HAP-1 (cell line): ENCODE measurements at places on chromosomes 12 and 14.

GRCh38 chr12:53951577-53952334 is 2.9 kb upstream of the HOXC12 start:
- no peak for DNase-seq

DNA sequence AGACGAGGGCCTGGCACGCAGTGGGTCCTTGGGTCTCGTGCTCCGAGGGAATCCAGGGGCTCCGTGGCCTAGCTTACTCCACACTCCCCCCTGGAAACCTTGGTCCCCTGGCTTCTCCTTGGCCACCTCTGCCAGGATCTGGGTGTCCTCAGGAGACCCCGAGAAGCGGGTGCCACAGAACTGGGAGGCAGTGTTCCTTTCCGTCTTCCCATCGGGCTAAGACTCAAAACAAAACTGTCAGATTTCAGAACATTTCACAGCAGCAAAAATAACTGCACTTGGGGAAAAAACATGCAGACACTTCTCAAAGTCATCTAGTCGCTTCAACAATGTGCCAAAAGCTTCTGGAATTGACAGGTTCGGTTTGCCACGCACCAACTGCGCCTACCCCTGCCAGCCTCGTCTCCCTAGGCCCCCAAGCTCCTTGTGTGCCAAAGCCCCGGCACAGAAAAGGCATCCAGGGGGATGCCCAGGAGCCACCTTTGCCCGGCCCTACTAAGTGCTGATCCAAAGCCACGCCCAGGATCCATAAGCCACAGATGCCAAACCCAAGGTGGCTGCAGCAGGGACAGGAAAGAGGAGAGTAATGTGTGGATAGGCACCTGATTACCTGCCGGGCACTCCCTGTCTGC is 58.4 kb upstream of the DIO3 start:
- DNase-seq = no peak

GRCh38 chr14:65972346-65972870 is 513.8 kb upstream of the CCDC196 start:
- no peak for DNase-seq

GRCh38 chr12:86186449-86186848 is 69.7 kb downstream of the MGAT4C start:
- DNase-seq = peak; percentile 16

DNA sequence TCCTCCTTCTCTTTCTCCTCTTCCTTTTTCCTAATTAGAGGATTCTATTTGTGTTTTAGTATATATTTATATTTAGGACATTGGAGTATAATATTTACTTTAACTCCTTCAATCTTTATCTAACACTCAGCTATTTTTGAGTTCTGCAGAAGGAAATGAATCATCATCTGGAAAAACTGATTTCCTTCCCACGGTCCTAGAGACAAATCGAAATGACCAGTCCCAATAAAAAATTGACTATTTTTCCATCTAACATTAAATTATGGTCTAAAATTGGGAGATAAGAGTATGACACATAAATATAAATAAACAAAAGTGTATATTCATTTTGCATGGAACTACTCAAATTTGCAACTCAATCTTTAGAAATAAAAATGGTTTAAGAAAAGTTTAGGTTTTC is 167.4 kb downstream of the TMTC3 start:
- DNase-seq = no peak

GRCh38 chr12:54196396-54196795 is 7.6 kb upstream of the SMUG1 start:
- DNase-seq = no peak

- peak; percentile 75 for DNase-seq
These were observed 2.7 kb upstream of the TRAF3 start for GRCh38 chr14:102774391-102775153.

DNA sequence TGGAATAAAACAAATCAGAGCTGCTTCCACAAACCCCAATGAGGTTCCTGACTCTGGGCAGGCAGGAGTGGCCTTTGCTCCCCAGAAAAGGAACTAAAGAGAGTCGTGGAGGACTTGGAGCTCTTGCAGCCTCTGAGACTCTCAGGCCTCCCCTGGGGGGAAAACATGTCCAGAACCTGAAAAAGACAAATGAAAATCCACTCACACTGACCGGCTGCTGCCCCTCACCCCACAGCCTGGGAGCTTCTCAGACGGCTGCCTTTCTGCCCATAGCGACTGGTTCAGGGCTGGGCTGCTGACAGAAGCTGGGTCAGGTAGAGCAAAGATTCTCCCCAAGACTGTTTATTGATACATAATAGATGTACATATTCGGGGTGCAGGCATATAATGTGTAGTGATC is 356.0 kb downstream of the ADGRD1 start:
- no peak for DNase-seq
